ENCODE measurements at places on chromosomes 1 and 21.

DNA sequence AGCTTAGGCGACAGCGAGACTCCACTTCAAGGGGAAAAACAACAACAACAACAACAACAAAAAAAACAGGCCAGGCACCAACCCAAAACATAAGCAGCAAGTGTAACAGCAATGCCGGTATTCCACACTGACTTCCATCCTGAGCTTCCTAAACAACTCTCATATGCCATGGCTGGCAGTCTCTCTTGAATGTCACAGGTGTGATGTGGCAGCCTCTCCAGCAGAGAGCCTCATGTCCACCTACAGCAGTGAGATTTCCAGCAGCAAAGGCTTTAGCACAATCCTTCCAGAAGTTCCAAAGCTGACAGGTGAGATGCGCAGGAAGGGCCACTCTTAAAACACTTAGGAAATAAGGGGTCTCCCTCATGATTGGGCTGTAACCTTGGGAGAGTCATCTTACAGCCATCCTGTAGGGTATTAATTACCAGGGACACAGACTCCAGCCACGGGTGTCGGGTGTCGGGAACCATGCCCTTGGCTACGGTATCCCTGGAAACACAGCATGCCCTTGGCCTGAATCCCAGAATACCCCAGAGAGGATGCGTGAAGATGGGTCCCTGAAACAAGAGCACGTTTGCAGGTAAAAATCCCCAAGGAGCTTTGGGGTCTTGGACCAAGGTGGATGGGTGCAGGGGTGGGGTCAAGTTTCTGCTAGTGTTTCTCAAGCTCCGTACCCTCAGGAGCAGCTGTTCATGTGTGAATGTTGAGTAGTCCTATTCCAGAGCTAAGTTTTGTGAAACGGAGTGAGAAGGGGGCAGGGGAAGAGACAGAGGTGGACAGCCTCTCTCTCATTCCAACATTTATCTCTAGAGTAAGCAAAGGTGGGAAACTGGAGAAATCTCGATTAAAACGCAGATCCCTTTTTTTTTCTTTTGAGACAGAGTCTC is 31.4 kb downstream of the CLSTN1 start:
- no peak for DNase-seq

DNA sequence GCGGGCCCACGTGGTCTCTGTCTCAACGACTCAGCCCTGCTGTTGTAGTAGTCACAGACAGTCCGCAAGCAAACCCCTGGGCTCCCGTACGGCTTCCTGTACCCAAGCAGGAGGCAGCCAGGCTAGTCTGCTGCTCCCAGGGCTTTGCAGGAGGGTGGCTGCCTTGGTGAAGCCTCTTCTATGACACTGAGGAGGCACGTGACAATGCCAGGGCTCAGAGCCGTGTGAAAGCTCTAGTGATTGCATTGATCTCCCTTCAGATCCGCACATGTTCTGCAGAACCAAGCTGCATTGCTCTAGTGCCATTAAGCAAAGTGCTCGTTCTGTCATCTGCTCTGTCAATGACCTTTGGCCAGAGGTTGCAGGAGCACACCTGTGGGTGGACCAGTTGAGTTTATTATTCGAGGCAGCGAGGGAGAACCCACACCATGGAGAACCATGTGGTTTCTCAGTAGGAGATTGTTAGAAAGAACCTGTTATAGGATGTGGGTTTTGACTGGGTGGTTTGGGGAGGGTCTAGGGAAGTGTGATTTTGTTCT is 18.0 kb downstream of the UMODL1 start:
- DNase-seq: no peak

DNA sequence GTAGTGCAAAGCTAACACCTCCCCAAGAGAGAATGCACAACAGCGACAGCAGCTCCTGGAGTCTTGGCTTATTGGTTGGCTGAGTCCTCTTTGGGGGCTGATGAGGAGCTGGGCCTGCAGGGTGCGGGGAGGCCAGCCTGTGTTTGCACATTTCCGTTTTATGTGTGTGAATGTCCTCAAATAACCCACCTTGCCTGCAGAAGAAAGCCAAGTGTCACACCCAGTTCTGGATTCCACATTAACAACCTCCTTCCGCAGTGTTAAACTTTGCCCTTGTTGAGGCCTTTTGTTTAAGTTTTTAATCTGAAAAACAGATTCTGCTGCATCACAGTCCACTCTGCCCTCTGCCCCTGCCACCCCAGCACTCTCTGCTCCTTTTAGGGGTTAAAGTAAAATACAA is 274.5 kb downstream of the TM2D1 start:
- no peak for DNase-seq

GRCh38 chr1:169144941-169145626 is 38.6 kb downstream of the ATP1B1 start:
- DNase-seq: no peak

DNA sequence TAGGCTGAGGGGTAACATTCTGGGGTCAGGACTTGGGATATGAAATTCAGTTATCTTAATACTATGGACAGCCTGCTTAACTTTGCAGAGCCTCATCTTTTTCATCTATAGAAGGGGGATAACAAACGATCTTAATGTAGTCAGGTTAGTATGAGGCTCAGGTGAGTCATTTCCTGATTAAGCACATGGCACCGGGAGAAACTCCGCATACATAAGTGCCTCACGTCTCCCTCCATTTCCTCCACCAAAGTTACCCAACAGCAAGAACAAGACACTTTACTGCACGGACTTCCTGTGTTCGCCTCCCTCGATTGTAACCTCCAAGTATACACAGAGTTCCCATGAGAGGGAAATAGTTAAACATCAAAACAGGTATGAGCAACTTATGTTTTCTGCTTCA is 112.7 kb upstream of the COA6 start:
- no peak for DNase-seq

DNA sequence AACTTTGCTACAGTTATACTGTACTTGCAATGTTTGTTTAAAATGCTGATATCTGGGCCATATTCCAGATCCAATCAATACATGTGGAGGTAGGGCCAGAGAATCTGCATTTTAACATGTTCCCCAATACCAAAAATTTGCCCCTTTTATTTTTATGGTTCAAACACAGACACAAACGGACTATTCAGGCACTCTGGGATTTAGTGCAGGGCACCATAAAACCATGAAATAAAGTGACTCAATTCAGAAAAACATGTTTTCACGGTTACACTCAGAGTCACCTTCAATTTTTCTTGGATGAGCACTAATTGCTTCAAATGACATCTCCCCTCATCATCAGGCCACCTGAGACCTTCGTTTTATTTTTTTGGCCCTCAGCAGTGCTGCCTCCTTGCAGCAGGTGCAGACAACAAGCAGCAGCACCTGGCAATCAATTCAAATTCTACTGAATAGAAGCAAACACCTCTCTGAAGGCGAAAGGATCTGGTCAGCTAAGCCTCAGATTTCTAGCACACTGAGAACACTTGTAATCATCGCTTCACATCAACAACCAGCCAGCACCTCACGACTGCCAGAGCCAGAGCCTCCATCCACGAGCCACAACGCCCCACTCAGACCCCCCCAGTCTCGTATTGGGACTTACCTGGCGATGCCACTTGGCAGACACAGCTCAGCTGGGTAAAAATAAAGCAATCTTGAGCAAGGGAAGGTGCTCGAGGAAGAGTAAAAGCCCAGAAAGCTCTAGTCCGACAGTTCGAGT is 1.1 kb downstream of the ERO1B start:
- no peak for DNase-seq
